Activated CD8-positive, alpha-beta memory T cell treated with anti-CD3 and anti-CD28 coated beads for 1 hour (primary cell): ENCODE measurements at places on chromosomes 5 and 9.
A peak's percentile ranks its signal among the peaks of the same experiment; 100 is the strongest.

DNA sequence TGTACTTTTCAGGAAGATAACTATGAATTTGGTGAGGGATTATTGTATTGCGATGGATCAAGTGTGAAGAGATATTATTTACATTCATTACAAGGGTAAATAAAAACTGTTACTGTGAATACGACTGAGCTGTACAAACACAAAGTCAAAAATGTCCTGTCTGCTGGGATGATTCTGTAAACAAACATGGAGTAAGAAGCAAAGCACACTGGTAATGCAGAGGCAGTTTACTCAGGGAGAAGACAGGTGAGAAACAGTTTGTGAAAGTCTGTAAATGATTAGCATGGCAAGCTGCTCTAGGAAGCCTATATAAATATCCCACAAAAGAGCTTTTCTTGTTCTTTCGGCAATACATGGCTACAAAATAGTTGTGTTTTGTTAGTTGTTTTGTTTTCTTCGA, 115.4 kb upstream of the GNA14 start:
- DNase-seq, result no peak

GRCh38 chr9:16915126-16915831, 44.8 kb upstream of the BNC2 start:
- DNase-seq, result no peak

DNA sequence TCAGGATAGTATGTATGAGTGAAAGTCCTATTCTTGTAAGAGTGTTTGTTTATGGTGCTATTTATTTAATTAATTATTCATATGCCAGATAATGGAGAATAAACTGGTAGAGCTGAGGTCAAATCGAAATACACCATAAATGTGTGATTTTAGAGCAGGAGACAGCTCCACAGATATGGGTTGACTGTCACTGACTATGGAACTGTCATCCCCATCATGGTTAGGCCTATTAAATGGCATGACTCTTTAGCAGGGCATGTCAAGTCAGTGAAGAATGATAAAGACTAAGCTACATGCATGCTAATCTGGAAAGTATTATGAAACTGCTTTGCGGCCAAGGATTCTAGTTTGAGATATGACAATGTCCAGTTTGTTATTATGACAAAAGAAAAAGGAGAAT, 658.6 kb downstream of the ISL1 start:
- DNase-seq, result no peak

GRCh38 chr5:123813937-123814624, 302.1 kb downstream of the CSNK1G3 start:
- no peak for DNase-seq

GRCh38 chr5:94945656-94946055, 327.2 kb downstream of the SLF1 start:
- no peak for DNase-seq

DNA sequence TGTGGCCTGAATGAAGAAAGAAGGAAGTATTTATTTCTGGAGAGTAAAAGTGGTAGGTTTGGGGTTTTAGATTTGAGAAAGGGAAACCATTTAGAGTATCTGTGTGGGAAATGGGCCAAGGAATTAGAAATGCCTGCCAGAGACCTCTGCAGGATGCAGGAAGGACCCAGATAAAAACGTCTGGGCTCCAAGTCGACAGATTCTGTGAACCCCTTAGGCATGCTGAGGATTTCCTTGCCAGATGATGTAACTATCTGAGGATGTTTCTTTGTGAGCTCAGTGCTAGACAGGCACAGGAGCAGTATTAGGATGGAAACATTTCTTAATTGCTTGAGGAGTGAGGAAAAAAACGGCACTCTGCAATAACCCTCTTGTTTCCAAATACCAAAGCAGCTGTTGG, 251.8 kb upstream of the DMRT1 start:
- no peak for DNase-seq

DNA sequence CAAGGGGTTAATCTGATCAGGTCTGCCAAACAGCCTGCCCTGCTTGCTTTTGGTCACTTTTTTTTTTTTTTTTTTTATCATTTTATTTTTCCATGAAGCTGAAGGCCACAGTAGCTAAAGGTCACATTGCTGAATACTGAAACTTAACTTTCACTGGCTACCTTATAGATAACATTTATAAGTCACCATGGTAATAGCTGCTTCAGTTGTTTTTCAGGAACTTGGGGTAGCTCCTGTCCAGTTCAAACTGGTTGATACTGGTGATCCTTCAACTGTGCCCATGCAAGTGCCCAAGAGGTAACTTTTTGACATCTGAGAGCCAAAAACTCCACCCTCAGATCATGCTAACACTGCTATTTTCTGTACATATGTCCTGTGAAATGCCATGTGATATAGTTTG, 68.3 kb upstream of the RGS7BP start:
- DNase-seq, result no peak

DNA sequence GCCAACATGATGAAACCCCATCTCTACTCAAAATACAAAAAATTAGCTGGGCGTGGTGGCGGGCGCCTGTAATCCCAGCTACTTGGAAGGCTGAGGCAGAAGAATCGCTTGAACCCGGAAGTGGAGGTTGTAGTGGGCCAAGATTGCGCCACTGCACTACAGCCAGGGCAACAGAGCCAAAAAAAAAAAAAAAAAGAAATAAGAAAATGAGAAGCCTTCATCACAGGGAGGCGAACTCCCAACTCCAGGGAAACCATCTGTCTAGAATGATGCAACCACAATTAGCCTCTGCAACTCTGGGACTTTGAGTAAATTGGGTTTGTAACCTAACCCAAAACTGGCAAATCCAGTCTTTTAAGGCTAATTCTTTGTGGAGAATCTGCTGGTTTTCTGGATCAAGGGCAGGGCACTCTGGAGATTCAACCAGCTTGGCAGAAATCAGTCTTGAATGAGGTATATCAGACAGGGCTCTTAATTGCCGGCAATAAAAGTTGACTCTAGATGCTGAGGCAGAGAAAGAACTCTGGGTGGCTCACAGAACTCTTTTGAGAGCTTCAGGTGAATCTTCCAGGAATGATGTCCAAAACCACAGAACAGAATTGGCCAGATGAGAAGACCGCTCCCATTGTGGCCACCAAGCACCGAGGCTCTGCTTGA, 9.9 kb downstream of the S100Z start:
- no peak for DNase-seq

GRCh38 chr5:79255786-79256557, 20.0 kb downstream of the JMY start:
- DNase-seq, result no peak

GRCh38 chr9:85142496-85142911, 473.0 kb downstream of the NTRK2 start:
- no peak for DNase-seq

- no peak for DNase-seq
Measured at GRCh38 chr5:3601911-3602782, 6.5 kb downstream of the IRX1 start.

GRCh38 chr9:6944093-6944551, 186.3 kb downstream of the KDM4C start:
- DNase-seq, result no peak

DNA sequence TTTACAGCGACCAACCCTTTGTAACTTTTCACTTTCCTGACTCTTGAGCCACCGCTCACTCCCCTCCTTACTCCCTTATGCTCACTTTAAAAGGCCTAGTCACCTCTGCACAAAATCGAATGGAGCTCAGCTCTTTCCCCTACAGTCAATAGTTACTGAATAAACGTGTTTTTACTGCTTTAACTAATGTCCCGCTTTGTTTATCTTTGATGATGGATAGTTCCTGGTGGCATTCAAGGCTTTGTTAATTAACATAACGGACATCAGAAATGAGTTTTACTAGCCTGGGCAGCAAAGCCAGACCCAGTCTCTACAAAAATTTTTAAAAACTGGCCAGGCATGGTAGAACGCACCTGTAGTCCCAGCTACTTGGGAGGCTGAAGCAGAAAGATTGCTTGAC, 5.0 kb downstream of the SERINC5 start:
- DNase-seq, result no peak

DNA sequence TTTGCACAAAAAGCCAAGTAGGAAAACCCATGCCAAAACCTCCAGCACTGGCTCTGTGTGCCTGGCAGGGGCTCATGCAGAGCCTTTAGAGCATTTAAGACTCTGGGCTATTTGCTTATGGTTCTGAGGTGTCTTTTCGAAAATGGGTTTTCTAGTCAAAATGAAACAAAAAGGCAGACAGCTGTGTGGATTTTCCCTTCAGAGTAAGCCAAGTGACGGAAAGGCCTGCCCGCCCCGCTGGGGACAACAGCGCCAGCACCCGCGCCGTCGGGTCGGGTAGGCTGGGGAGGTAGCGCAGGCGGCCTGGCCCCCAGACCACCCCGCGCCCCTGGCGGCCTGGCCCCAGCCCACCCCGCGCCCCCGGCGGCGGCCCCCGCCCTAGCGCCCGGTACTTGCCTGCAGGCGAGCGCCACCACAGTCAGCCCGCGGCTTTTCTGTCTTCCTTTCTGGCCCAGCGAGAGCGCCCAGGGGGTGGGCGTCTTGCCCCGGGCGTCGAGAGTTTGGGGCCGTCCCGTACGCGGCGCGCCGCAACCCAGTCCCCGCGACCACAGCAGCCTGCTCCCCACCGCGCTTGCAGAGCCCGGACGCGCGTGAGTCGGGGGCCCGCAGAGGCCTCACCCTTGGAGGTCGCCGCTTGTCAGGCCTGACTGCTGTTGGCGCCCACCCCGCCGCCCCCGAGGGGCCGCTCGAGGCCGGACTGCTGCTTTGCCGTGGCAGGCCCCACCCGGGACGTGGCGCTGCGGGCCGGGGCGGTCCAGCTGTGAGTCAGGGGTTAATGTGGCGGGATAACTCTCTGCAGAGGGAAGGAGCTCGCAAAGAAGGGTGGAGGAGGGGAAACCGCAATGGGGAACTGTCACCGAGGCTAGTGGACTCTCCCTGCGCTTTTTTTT, at the start of gene TICAM2:
Gene TICAM2 (minus strand): TSS at position 779 of the 890 bp plus-strand sequence. CDS start 21,223 bp downstream, outside the sequence.
- peak; percentile 17 for DNase-seq

GRCh38 chr5:40587376-40587775, 92.3 kb upstream of the PTGER4 start:
- no peak for DNase-seq

DNA sequence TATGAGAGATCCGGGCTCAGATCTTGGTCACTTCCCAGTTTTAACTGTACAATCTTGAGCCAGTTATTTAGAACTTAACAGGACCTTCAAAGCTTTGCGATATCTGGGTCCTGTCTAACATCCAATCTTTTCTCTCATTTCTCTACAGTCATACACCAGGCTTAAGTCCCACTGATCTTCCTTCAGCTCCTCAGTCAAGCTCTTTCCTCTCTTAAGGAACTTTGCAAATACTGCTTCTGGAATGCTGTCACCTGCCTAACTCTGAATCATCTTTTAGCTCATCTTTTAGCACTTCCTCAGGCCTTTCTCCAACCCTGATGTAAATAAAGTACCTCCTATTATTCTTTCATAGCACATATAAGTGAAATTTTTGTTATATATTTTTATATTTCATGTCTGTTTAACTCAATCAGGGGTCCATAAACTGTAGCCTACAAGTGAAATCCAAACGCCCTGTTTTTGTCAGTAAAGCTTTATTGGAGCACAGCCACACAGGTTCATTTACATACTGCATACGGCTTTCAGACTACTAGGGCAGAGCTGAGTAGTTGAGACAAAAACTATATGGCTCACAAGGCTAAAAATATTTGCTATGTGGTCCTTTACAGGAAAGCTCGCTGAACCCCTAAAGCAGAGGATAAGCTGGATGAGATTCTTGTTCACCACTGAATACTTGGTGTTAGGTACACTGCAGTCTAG, 63.5 kb downstream of the MEF2C start:
- no peak for DNase-seq

GRCh38 chr5:68849906-68850305, 243.9 kb upstream of the SLC30A5 start:
- no peak for DNase-seq

DNA sequence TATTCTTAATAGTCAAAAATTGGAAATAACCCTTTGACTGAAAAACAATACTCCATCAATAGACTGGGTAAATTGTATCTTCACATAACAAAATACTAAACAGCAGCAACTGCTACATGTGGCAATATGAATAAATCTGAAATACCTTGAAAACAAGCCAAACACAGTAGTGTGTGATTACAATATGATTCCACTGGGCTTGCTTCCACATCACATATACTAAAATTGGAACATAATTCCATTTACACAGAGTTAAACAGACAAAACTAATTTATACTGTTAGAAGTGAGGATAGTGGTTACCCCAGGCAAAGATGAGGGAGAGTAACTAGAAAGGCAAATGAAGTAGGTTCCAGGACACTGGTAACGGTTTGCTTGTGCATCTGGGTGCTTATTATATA, 20.4 kb downstream of the FNIP1 start:
- no peak for DNase-seq

DNA sequence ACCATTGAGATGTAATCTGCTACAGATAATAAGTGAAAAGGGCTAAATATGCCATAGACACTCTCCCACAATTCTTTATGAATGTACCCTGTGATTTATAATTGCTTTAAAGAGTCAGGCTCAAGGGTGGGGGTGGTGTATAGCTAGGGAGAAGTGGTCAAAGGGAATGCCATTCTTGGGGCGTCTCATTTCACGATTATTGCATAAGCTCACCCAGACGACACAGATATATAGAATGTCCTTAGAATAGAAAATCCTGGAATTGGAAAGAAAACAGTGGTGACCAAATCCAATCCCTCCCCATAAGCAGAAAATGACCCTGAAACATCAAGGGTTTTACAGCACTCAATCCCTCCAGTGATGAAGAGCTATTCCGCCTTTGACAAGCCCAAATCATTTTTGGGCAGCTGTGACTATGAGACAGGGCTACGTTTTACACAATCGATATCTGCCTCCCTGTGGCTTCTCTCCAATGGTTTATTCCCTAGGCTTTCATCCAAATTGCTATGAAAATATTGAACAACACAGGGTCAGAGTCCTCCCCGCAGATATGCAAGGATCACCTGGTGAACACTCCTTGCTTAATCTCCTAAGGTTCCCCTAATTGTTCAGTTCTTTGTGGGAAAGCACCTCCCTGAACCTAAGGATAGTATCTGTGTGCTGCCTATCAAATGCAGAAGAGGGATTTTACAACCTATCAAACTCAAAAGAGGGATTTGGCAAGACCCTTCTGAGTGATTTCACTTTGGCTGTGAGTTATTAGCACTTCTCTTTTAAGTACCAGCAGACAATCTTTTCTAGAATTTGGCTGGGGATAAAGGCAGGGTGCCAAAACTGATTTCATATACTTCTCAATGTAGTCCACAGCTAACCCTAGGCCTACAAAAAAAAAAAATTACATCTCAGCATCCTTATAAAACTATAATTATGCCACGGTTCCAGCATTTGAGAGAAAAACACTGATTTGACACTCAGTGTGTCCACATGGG, 144.9 kb upstream of the CDH6 start:
- no peak for DNase-seq
